LHCN-M2 (cell line): ENCODE measurements at places on chromosomes 2 and 18. TPM values are rescaled to one million over a fixed set of nuclear protein-coding genes. Genes with fewer than 3 reads are reported as not detected.

Gene TDRD15
- not detected in 2 replicates for total RNA-seq

DNA sequence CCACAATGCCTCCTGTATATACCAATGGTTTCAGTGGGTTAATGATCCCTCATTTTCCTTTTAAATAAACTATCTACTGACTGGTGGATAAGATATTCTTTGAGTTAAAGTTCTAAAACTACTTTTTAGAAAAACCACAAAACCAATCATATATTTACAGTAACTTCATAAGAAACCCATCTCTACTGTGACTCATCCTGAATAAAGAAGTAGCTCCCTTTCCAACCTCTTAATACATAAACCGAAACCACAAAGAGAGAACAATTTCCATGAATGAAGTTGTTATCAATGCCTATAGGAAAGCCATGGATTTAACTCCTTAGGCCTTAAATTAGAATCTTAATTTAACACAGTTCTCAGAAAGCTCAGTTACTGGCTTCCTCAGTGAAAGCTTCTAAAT is 227.0 kb upstream of the SMAD7 start:
- DNase-seq, result peak; percentile 68

- DNase-seq, result peak; percentile 41
These were observed 145.0 kb downstream of the ZNF407 start for GRCh38 chr18:74742573-74743243.

DNA sequence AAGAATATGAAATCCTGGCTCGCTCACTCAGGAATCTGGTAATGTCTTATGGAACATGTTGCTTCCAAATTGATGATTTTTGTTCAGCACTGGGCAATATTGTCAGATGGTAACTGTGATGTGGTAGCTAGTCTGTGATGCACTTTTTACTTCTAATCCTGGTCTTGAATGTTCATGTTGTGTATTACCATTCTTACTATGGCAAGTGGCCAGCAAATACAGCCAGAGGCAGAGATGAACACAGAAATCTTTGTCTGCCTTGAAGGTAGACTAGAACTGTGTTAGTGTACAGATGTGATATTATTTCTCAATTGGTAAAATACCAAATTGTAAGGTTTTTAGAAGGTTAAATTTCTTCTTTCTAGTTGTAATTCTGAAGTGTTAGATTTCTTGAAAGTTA is 83.3 kb downstream of the UBE2E3 start:
- DNase-seq, result no peak

DNA sequence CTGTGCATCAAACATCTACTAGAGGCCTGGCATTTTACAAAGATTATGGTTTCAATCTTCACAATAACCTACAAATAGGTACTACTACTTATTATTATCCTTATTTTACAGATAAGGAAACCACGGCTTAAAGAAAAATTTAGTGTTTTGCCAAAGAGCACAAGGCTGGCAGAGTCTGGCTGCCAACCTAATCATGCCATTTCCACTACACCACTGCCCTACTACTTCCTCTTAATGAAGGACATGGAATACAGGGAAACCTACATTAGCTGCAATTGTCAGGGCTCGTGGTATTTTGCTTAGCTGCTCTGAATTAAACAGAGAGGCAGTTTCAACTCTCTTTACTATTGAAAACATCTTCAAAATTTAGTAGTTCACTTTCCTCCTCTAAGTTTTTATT is 5.9 kb downstream of the MBOAT2 start:
- no peak for DNase-seq

DNA sequence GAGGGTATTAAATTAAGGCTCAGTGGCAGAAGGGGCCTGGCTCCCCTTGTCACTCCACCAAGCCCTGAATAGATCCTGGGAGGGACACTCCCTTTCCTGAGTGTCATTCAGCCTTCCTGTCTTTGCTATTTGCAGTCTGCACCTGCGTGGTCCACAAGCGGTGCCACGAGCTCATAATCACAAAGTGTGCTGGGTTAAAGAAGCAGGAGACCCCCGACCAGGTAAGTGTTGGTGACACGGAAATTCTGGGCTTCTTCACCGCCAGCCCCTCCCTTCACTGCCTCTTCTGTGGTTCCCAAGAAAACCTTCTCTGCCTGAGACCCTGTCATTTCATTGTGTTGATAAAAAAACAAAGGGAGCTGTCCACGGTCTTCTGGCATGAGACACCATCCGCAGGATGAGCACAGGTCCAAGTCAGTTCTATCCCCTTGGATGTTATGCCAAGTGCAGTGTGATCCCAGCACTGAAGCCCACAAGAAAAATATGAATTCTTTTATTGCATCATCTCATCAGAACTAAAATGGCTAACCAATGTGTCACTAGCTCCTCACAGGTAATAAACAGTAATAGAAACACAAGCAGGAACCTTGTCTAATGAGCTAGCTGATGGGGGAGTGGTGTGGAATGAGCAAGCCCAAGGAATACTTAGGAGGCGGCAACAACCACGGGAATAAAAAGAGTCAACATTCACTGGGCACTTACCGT is 316.9 kb upstream of the EPAS1 start:
- DNase-seq, result no peak

GRCh38 chr18:22176420-22177326 is 7.3 kb downstream of the GATA6 start:
- DNase-seq, result no peak

Gene DARS1
- total RNA-seq, result 97.5 and 98.0 TPM in 2 replicates

DNA sequence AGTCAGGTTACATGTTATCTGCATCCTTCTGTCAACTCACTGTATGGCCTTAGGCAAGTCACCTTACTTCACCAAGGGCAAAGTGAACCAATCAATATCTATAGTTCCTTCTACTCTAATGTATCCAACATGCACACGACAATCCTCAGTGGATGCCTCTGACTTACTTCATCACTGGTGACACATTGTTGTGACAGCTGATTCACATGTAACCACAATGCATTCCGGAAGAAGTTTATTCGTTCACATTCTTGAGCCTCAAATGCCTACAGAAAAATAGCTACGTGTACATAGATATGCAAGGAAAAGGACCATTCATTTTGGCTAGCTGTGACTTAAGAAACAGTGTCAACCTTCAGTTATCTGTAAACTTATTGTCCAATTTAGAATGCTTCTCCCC is 26.3 kb upstream of the EPG5 start:
- peak; percentile 90 for DNase-seq
